ENCODE measurements at places on chromosomes 7 and 10.

DNA sequence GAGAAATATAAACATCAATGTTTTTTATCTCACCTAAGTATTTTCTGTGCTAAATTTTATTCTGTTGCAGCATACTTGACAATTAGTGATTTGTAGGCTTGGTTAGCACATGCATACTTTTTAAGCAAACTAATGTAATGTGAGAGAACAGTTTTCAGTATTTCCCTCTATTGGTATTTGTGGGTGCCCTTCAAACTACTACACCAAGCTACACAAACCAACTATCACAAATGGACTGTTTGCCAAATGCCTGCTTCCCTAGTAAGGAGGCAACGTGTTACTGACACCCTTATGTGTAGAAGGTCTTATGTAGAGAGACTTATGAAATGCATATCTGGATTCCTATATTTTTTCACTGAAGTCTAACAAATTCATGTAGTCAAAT lies 98.4 kb upstream of the FZD1 start:
- no peak for DNase-seq

DNA sequence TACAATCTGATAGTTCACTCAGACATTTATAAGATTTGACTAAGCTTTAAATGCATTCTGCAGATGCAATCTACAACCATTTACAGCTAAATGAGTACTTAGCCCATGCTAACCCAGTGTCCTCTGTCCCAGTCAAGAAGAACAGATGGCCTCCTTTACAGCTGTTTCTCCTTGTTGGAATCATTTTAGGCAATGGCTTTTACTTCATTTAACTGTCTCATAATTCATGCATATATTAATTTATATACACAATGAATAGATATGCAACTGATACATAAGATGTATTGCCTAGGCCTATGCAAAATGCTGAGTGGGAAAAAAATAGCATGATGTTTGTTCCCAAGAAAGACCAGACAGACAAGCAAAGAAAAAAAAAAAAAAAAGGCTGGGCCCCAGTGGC lies 82.2 kb downstream of the TSPAN12 start:
- DNase-seq = no peak

DNA sequence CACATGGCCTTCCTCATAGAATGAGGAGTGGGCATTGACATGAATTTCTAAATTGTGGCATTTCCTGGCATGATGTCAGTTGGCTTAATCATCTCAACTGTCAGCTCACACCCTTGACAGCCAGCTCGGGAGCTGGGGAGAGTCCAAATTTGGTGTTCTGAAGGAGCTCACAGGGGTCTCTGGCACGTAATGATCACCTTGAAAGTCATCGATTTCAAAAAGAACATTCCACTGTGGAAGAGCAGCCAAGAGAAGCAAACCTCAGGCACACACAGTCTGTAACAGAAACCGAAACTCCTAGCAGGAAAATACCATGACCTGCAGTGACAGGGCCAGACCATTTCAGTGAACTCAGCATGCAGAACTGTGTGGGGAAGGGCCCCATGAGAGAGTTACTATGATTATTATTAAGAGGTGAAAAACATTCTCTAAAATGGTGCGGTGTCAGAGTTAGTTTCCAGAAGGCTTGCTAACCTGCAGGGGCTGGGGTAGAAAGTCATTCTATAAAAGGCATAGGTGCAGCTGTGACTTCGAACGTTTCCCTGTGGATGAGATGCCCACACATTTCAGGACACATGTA lies 26.4 kb upstream of the KLF6 start:
- DNase-seq = no peak

GRCh38 chr10:108014902-108015177 lies 850.3 kb upstream of the SORCS1 start:
- DNase-seq = no peak

- DNase-seq = no peak
Measured at GRCh38 chr7:108234281-108234680, 104.1 kb upstream of the LAMB4 start.

Data from NCI-H1105 (cell line).